Right atrium auricular region (tissue), 2 donors: ENCODE measurements at places on chromosomes 13 and 19.

DNA sequence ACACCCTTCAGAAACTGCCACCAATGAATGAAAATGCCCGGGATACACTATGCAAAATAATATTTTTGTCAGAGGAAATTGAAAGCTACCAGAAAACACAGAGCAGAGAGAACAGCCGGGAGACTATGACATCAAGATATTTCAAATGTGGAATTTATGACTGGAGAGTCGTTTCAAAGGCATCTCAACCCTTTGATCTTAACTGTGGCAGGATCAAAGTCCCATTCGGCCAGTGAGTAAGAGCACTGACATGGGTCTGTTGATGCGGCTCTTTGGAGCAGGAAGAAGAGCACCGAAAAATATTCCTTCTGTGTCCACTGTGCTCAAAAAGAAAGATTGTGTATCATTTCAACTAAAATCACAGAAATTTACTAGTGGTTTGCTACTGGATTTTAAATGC, 201.9 kb downstream of the RFC3 start:
- no peaks in the 10 kb centered on the region for H3K27me3 ChIP-seq
- no peak overlapping the region for H3K27ac ChIP-seq
- DNase-seq = no peak

GRCh38 chr19:4012092-4012974, 4.8 kb downstream of the PIAS4 start:
- no peak overlapping the region for H3K27ac ChIP-seq
- H3K4me3 ChIP-seq = no peak overlapping the region
- no peaks in the 10 kb centered on the region for H3K4me1 ChIP-seq
- no peaks in the 10 kb centered on the region for H3K27me3 ChIP-seq

GRCh38 chr19:3684817-3685410, 15.4 kb downstream of the PIP5K1C start:
- no peaks in the 10 kb centered on the region for H3K27me3 ChIP-seq
- H3K4me1 ChIP-seq = peaks cover 34% of the 10 kb centered on the region
- H3K4me3 ChIP-seq = no peak overlapping the region
- DNase-seq = no peak
- H3K36me3 ChIP-seq = peaks cover 12% of the 10 kb centered on the region

DNA sequence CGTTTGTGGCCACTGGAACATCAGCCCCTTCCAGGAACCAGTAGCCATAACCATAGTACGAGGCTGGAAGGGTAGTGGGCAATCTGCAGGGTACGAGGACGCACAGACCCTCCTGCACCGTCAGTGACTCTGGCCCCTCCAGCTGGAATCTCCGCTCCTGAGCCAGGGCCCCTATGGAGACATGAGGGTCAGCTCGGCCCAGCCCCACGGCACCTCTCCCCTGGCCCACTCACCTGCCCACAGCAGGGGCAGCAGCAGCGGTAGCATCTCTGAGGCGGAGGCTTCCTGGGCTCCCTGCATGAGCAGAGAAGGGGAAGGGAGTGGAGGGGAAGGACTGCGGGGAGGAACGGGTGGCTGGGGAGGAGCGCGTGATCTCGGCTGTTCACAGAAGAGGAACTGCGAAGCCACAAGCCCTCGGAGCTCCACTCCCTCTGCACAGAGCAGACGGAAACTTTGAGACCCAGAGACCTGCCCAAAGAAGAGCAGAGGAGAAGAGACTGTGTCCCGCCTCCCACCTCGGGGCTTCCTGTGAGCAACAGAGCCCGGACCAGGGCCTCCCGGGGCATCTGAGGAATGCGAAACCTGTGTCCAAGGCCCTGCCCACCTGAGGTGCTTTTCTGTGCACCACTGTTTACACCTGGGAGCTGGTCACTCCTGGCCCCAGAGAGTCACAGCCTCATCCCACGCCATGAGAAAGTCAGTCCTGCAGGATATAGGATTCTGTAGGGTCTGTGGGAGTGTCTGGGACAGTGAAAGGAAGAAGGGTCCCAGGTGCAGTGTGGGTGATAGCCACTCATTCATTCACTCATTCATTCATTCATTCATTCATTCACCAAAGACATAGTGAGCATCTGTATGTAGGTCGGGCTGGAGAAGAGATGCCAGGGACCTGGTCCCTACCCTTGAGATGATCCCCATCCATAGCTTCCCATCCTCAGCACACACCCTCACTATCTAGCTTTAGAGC, at the start of gene SIGLEC6:
SIGLEC6 (minus strand) TSS at position 322 of the 967 bp plus-strand sequence; CDS start at position 300, 22 bp downstream.
- H3K36me3 ChIP-seq = no peaks in the 10 kb centered on the region
- H3K4me1 ChIP-seq = no peaks in the 10 kb centered on the region
- H3K27ac ChIP-seq = no peak within 1 kb of the TSS
- no peaks in the 10 kb centered on the region for H3K27me3 ChIP-seq
- H3K4me3 ChIP-seq = no peak within 1 kb of the TSS

DNA sequence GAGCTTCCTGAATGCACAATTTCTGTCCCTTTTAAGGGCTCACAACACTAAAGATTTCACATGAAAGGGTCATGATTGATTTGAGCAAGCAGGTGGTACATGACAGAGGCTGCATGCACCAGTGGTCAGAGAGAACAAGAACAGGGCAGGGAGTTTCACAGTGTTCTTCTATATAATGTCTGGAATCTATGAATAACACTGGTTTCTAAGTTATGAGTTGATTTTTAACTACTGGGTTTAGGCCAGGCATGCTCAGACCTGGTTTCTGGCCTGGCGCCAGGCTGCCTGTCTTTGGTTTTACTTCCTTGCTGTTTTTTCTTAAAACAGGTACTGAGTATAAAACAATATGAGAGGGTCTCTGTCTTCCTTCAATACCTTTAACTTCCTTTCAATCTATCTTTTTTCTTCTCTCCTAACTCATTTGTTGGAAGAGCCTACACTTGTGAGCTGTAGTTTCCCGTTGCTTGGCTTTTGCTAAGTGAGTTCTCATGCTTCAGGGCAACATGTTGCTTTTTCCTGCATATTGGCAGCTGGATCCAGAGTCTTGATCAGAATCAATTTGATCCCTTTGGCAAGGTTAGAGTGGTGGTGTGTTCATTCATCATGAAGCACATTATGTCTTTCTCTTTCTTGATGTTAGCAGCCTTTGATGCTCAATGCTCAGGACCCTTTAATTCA, 38.5 kb upstream of the FGF14 start:
- DNase-seq = no peak
- H3K27me3 ChIP-seq = no peaks in the 10 kb centered on the region
- H3K4me1 ChIP-seq = no peaks in the 10 kb centered on the region

DNA sequence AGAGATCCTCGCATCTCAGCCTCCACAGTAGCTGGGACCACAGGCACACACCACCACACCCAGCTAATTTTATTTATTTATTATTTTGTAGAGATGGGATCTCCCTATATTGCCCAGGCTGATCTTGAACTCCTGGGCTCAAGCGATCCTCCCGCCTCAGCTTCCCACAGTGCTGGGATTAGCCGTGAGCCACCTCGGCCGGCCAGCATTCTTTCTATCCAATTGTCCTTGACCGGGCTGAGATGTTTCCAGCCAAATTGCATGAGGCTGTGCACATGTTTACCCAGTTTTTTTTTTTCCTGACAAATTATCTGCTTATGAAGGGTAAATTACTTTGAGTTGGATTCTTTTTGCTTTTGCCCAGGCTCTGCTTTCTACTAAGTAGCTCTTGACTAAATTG, 28.2 kb downstream of the UNC13A start:
- no peak for DNase-seq
- H3K4me3 ChIP-seq = no peak overlapping the region
- H3K27ac ChIP-seq = no peak overlapping the region

DNA sequence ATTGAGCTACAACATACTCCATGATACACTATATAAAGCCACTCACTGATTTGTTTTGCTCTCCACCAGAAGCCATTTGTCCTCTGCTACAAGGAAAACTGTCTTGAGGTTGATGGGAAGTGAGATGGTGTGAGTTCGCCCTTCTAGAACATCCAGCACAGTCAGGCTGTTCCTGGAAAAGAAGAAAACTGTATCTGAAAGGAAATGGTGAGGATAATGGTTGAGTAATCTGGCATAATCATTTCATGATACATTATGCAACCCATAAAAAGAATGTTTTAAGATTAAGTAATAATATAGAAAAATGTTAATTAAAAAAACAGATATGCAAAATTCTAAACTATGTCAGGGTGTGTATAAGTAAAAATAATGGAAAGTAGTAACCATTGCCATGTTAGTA, 233.9 kb downstream of the RGCC start:
- DNase-seq = no peak
- no peak overlapping the region for H3K27ac ChIP-seq
- H3K27me3 ChIP-seq = no peaks in the 10 kb centered on the region
- H3K4me1 ChIP-seq = peaks cover 13% of the 10 kb centered on the region
- peaks cover 6% of the 10 kb centered on the region for H3K36me3 ChIP-seq

GRCh38 chr19:42028304-42029216, 34.5 kb upstream of the ATP1A3 start:
- DNase-seq = no peak
- H3K27me3 ChIP-seq = no peaks in the 10 kb centered on the region
- H3K27ac ChIP-seq = no peak overlapping the region
- no peak overlapping the region for H3K4me3 ChIP-seq
- no peaks in the 10 kb centered on the region for H3K36me3 ChIP-seq

DNA sequence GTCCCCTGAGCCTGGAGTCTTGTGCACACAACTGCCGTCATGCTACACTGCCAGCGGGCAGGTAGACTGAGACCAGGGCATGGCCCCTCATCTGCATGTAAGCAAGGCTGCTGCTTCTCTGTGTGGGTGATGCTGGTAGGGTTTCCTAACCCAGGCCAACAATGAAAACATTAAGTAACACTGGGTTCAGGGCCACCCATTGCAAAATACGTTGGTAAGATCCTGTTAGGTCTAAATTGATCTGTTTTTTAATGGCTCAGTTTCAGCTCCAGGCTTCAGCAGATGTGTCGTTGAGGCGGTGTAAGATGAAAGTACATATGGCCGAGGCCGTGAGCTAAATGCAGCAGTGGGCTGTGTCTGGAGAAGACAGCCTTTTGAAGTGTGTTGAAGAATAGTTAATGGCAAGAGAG, 383.4 kb downstream of the IRS2 start:
- H3K4me1 ChIP-seq = no peaks in the 10 kb centered on the region
- H3K27ac ChIP-seq = no peak overlapping the region
- no peak overlapping the region for H3K4me3 ChIP-seq
- no peaks in the 10 kb centered on the region for H3K27me3 ChIP-seq
- H3K36me3 ChIP-seq = no peaks in the 10 kb centered on the region
- DNase-seq = no peak

DNA sequence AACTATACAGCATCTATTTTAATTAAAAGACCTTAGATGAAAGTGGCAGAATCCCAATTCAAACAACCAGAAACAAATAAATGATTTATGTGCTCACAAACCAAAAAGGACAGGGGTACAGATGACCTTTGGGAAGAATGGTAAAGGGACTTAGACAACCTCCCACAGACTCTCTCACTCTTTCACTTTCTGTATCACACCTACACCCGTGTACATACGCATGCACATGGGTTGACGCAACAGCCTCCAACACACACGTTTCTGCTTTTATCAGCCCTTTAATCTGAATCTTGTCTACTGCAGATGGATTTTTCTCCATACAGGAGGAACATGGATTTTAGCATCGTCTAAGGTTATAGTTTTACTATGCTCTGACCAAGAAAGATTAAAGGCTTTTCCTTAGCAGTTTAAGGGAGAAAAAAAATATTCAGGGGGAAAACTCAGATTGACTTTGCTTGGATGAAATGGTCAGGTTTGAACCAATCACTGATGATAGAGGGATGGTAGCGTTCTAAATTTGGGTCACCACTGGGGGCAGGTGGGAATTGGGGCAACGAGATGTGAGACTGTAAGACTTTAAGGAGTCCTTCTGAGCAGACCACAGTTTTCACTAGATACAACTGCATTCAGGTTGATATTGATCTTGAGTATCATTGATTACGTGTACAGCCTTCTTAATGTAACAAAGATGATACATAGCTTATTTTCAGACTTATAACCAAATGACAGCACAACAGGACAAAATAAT, 166.1 kb downstream of the ITGBL1 start:
- H3K4me3 ChIP-seq = no peak overlapping the region
- no peaks in the 10 kb centered on the region for H3K27me3 ChIP-seq
- H3K27ac ChIP-seq = no peak overlapping the region
- no peaks in the 10 kb centered on the region for H3K36me3 ChIP-seq

GRCh38 chr13:109906976-109907375, 120.6 kb upstream of the IRS2 start:
- H3K4me1 ChIP-seq = no peaks in the 10 kb centered on the region
- DNase-seq = no peak
- H3K27ac ChIP-seq = no peak overlapping the region
- H3K36me3 ChIP-seq = no peaks in the 10 kb centered on the region
- H3K4me3 ChIP-seq = no peak overlapping the region
- H3K27me3 ChIP-seq = no peaks in the 10 kb centered on the region

GRCh38 chr19:34408411-34408810, 4.2 kb downstream of the PDCD2L start:
- H3K4me3 ChIP-seq = no peak overlapping the region
- no peak overlapping the region for H3K27ac ChIP-seq
- peaks cover 7% of the 10 kb centered on the region for H3K4me1 ChIP-seq
- H3K27me3 ChIP-seq = no peaks in the 10 kb centered on the region

GRCh38 chr13:80618781-80619180, 277.9 kb upstream of the SPRY2 start:
- H3K4me3 ChIP-seq = no peak overlapping the region
- H3K36me3 ChIP-seq = no peaks in the 10 kb centered on the region
- no peaks in the 10 kb centered on the region for H3K4me1 ChIP-seq
- no peaks in the 10 kb centered on the region for H3K27me3 ChIP-seq
- DNase-seq = no peak

DNA sequence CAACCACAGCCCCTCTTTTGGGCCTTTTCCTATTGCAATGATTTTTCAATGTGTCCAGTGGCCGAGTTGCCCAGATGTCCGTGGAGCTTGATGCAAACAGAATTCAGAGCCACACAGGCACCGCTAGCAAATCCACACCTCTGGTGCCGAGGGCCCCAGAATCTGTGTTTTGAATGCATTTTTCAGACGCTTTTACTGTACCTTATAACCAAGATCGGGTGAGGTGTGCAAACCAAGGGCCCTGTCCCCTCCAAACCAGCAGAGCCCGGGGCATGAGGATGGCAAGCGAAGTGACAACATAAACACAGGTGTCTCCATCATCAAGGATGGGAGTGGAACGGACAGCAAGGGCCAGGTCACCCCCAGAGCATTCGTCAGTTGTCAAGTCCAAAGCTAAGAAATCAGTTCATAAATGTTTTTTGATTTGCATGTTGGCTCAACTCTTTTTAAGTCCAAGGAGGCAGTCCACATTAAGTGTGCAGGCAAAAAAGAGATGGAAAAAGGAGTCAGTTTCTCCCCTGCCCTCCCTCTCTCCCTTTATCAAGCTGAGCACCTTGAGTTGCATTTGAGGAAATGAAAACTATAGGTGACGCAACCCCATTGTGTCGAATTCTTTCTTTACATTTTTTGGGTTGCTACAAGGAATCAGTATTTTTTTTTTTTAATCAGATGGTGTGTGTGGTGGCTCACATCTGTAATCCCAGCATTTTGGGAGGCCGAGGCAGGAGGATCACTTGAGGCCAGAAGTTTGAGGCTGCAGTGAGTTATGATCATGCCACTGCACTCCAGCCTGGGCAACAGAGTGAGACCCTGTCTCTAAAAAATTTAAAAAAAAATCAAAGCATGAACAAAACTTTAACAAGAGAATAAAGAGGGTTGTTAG, 2.9 kb downstream of the CCDC8 start:
- H3K4me1 ChIP-seq = no peaks in the 10 kb centered on the region
- no peak overlapping the region for H3K4me3 ChIP-seq
- no peak for DNase-seq
- no peak overlapping the region for H3K27ac ChIP-seq
- H3K27me3 ChIP-seq = no peaks in the 10 kb centered on the region

GRCh38 chr13:46804391-46804815, 7.4 kb upstream of the ESD start:
- no peak for DNase-seq
- no peak overlapping the region for H3K4me3 ChIP-seq
- no peaks in the 10 kb centered on the region for H3K36me3 ChIP-seq
- H3K27me3 ChIP-seq = no peaks in the 10 kb centered on the region

- H3K36me3 ChIP-seq = no peaks in the 10 kb centered on the region
- no peaks in the 10 kb centered on the region for H3K4me1 ChIP-seq
- no peak overlapping the region for H3K4me3 ChIP-seq
- H3K27ac ChIP-seq = no peak overlapping the region
- DNase-seq = no peak
Measured at GRCh38 chr19:28543244-28543776, 669.6 kb downstream of the UQCRFS1 start.
